ENCODE measurements at places on chromosomes 7 and 10.

- no peak for DNase-seq
Measured at GRCh38 chr10:131075218-131075770, 236.2 kb downstream of the TCERG1L start.

DNA sequence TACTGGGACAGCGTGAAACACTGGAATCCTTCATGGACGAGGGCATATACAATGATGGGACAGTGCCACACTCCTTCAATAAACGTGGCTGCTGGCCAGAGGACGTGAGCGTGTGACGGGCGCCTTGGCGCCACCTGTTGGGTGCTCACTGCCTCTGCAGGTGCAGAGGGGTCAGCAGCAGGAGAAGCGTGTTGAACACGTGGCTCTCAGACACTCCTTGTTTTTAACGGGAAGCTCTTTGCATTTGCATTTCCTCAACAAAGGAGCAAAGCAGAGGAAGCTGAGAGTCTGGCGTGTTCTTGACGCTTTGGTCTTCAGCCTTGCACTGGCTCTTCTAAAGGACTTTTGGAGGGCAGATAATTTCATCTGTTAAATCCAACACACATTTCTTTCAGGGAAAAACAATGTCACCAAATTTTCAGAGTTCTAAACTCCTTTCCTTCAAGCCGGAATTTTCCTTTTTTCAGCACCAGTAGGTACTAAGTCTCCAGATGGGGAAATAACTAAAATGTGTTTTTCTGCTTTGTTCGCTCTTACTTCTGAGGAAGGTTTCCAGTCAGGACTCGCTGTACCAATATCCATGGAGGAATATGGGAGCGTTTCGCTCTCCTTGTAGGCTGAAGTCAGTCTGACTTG, 2.9 kb upstream of the GET4 start:
- DNase-seq: peak; percentile 92

DNA sequence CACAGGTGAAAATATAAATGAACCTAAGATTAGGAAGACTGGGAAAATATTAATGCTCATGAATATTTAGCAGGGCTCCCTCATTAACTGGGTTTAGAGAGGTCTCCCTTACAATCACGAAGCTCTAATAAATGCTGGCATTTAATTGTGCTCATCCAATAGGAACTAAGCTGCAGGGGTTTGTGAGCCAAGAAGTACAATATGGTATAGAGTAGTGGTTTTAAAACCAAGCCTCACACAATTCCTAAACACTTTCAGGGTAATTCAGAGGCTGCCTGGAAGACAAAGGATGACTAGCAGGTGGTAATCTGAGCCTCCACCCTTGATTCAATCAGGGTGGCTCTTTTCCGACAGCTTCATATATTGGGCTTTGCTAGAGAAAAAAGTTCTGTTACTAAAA, 103.3 kb downstream of the GPAM start:
- DNase-seq: no peak

- peak; percentile 52 for DNase-seq
Measured at GRCh38 chr10:14173706-14174594, 156.8 kb downstream of the FRMD4A start.

- DNase-seq: peak; percentile 62
Measured at GRCh38 chr10:15313843-15314242, 57.2 kb downstream of the FAM171A1 start.

DNA sequence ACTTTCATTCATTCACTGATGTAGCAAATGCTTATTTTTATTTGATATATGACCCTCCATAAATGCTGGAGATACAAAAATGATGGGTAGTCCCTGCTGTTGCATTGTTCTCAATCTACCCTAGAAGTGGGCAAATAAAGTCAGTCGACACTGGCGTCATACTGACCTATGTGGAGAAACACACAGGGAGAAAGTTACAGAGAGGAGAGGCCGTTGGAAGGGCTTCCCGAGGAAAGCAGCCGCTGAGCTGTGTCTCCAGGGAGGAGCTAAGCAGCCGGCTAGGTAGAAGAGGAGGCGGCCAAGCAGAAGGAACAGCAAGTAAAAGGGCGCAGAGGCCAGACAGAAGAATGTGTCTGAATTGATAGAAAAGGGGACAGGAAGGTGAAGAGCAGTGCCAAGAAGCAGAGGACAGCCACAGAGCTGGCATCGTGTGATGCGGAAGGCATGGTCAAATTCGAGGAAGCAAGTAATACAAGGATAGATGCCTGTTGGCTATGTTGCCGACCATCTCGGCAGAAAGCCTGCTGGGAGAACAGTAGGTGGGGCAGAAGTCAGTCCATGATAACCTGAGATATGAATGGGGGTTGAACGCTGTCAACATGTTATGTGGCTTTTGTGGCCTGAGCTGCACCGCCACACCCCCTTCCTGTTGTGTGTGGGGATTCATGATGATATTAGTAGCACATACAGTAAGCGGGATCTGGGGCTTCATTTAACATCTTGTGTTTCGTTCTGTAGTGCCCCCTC, 25.9 kb downstream of the ST8SIA6 start:
- no peak for DNase-seq

DNA sequence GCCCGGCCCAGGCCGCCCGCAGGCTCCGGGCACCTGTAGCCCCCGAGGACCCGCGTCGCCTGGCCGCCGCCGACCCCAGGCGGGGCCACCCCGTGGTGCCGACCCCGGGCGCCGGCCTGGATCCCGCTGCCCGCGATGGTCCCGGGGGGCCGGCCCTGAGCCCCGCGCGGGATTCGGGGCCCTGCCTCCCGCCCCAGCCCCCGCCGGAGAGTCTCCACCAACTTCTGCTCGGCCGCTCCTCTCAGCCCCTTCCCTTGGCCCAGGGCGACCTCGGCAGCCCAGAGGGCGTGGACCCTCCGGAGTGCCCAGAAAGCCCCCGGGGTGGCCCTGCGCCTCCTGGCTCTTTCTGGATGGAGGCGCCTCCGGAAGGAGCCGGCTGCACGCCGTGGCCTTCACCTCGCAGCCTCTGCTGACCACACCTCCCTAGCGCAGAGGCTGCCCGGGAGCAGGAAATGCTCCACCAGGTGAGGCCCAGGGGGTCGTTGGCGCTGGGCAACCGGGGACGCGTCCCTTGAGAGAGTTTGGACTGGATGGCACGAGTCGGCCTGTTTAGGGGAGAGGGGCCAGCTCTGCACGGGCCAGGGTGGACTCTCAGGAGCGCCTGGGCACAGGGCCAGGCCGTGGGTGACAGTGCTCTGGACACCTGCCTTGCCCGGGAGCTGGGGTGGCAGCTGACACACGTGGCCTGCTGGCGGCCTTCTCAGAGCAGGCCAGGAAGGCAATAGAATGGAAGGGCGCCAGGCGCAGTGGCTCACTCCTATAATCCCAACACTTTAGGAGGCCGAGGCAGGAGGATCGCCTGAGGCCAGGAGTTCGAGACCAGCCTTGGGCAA, 529 bp downstream of the ZNF853 start:
- no peak for DNase-seq

Data from stomach (tissue), 19 donors.